Progenitor cell of endocrine pancreas (in vitro differentiated cells): ENCODE measurements at places on chromosomes 7 and 10. TPM values are rescaled to one million over a fixed set of nuclear protein-coding genes. Genes with fewer than 3 reads are reported as not detected.

- peaks cover 11% of the 10 kb centered on the region for H3K4me1 ChIP-seq
- peaks cover 2% of the 10 kb centered on the region for H3K36me3 ChIP-seq
- DNase-seq: no peak
- peaks cover 63% of the 10 kb centered on the region for H3K27me3 ChIP-seq
- H3K4me3 ChIP-seq: peak overlapping the region; percentile 75
Measured at GRCh38 chr7:129780974-129781927, 169.7 kb downstream of the NRF1 start.

GRCh38 chr10:15189133-15189885 lies 20.8 kb upstream of the NMT2 start:
- H3K27ac ChIP-seq: no peak overlapping the region
- H3K36me3 ChIP-seq: peaks cover 1% of the 10 kb centered on the region

DNA sequence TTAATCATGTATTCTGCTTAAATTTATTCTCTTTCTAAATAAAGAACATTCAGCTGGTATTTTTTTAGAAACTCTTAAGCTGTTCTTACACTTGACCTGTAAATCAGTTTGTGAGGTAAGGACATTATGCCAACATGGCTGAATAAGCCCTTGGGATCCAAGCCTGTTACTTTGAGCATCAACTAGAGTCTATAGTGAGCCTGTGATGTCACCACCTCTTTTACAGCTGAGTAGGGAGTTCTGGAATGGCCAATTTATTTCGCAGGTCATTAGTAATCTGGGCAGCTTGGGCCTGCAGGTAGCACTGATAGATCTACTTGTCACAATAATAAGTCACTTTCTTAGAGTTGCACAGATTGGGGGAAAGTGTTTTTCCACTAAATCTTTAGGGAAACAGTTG lies 915.2 kb upstream of the MBL2 start:
- no peaks in the 10 kb centered on the region for H3K4me1 ChIP-seq
- H3K4me3 ChIP-seq: no peak overlapping the region
- H3K36me3 ChIP-seq: no peaks in the 10 kb centered on the region
- H3K27me3 ChIP-seq: no peaks in the 10 kb centered on the region

- H3K4me1 ChIP-seq: no peaks in the 10 kb centered on the region
- DNase-seq: no peak
- H3K4me3 ChIP-seq: no peak overlapping the region
- H3K27me3 ChIP-seq: peaks cover 25% of the 10 kb centered on the region
- no peaks in the 10 kb centered on the region for H3K36me3 ChIP-seq
- no peak overlapping the region for H3K27ac ChIP-seq
Measured at GRCh38 chr10:6601246-6601805, 21.2 kb upstream of the PRKCQ start.

- peaks cover 14% of the 10 kb centered on the region for H3K27me3 ChIP-seq
- no peaks in the 10 kb centered on the region for H3K36me3 ChIP-seq
- H3K4me1 ChIP-seq: no peaks in the 10 kb centered on the region
- H3K27ac ChIP-seq: no peak overlapping the region
Measured at GRCh38 chr7:98659756-98660155, 42.7 kb downstream of the NPTX2 start.

DNA sequence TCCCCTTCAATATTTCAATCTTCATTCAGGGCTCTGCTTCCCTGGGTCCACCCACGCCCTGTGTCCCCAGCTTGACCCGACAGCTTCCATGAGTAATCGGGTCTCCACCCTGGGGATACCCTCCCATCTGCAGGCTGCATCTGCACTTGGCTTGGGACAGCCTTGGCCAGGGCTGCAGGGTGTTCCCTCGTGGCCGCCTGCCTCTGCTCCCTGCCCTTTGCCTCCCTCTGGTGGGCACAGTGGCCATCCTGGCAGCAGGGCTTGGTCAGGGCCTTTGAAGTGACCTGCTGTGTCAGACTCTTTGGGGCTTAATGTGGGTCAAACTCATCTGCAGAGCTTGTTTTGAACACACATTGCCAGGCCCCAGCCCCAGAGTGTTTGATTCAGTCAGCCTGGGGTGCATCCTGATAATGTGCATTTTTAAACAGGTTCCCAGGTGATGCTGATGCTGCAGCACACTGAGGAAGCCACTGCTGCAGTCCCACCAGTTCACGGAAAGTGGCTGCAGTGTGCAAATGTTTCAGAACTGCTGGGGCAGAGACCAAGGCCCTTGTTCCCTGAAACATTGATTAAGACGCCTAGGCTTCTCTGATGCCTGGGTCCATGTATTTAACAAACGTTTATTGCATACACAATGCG lies 80.7 kb upstream of the SEC61G start:
- H3K4me3 ChIP-seq: no peak overlapping the region
- DNase-seq: peak; percentile 31
- H3K27me3 ChIP-seq: no peaks in the 10 kb centered on the region
- H3K27ac ChIP-seq: no peak overlapping the region

DNA sequence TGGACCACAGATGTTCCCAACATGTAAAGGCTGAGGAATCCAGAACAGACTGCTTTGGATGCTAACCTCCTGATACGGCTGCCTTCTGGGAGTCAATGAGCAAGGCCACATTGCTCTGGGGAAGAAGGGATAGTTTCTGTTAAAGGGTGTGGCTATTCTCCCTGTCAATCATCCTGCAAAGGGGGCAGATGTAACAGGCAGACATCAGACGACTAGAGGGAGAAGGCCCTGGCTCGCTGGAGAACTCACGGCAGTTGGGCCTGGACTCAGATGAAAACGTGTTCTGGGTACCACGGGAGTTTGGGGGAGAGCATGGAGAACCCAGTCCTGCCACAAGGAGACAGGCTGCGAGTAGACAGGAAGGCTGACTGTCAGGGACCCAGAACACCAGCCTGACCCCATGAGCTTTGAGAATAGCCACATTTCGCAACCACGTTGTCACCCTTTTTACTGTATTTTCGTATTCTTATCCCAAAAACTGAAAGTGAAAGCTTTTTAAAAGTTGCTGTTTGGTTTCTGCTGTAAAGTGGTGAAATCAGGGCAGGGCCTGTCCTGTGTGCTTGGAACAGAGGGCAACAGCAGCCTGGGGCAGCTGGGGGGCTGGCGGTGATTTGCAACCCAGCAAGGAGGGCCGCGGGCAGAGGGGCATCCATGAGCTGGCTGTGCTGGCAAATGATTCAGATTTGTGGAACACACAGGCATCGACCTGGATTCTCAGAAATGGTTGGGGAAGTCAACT lies 95.3 kb downstream of the MYOF start:
- H3K27me3 ChIP-seq: no peaks in the 10 kb centered on the region
- H3K36me3 ChIP-seq: no peaks in the 10 kb centered on the region
- H3K4me1 ChIP-seq: peaks cover 1% of the 10 kb centered on the region
- H3K4me3 ChIP-seq: no peak overlapping the region

DNA sequence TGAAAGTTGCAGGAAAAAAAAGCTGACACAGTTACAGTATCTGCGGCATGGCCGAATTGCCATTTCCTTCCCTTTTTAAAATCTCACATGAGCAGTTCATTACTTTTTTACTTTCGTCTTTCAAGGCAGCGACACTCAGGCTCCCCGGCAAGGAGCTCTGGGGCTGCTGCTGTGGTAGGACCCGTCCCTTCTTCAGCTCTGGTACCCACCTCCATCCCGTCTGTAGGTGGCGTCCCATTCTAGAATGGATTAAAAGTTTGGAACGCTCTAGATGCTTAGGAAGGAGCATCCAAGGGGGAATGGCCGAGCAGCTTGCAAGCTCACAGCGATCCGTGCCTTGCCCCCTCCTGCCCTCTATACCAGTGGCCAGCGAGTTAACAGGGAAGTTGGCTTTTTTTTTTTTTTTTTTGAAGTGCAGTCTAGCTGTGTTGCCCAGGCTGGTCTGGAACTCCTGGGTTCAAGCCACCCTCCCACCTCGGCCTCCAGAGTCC lies 22.8 kb upstream of the TTYH3 start:
- DNase-seq: no peak
- H3K4me1 ChIP-seq: no peaks in the 10 kb centered on the region
- no peak overlapping the region for H3K27ac ChIP-seq
- peaks cover 4% of the 10 kb centered on the region for H3K27me3 ChIP-seq
- no peak overlapping the region for H3K4me3 ChIP-seq

The MYH16 gene
- total RNA-seq: not detected in 2 replicates

DNA sequence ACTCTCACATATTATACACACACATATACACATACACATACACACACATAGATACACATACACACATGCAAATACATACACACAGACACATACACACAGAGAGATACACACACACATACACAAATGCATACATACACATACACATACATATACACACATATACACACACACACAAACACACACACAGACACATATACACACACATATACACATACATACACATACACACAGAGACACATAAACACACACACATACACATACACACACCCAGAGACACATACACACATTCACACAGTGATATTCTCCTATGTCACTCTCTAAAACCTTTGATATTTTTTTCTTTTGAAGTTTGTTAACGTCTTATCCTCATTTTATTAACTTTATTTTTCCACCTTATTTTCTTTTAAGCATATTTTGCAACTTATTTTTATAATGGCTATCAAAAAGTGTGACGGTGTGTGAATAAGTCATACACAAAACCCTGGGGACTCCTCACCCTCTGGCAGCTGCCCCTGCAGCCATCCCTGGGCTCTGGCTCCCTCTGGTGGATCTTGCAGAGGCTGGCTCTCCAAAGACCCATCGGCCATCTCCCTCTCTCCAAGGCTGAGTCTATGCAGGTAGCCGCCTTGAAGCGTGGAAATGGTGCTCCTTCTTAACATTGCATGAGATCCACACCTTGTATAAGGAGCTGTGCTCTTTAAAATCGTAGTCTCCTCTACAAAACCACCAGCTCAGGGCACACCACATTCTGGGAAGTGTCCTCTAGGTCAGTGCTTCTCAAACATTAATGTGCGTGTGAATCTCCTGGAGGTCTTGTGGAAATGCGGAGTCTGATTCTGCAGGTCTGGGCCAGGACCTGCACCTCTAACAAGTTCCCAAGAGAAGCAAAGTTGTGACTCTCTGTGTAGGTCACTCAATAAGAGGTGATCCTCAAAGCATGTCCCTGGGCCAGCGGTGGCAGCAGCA lies 4.1 kb upstream of the C10orf120 start:
- H3K27me3 ChIP-seq: peaks cover 5% of the 10 kb centered on the region
- H3K4me1 ChIP-seq: peaks cover 2% of the 10 kb centered on the region
- H3K36me3 ChIP-seq: no peaks in the 10 kb centered on the region
- H3K27ac ChIP-seq: no peak overlapping the region

GRCh38 chr7:4010061-4010605 lies 672.0 kb upstream of the FOXK1 start:
- H3K4me3 ChIP-seq: no peak overlapping the region
- DNase-seq: no peak
- H3K27ac ChIP-seq: no peak overlapping the region
- peaks cover 9% of the 10 kb centered on the region for H3K36me3 ChIP-seq
- H3K4me1 ChIP-seq: peaks cover 16% of the 10 kb centered on the region

The NT5C2 gene
- total RNA-seq: 131 and 135 TPM in 2 replicates

- H3K4me3 ChIP-seq: no peak overlapping the region
- H3K36me3 ChIP-seq: no peaks in the 10 kb centered on the region
- H3K27me3 ChIP-seq: peaks cover 3% of the 10 kb centered on the region
- DNase-seq: no peak
Measured at GRCh38 chr10:22998091-22998490, 70.2 kb downstream of the ARMC3 start.

DNA sequence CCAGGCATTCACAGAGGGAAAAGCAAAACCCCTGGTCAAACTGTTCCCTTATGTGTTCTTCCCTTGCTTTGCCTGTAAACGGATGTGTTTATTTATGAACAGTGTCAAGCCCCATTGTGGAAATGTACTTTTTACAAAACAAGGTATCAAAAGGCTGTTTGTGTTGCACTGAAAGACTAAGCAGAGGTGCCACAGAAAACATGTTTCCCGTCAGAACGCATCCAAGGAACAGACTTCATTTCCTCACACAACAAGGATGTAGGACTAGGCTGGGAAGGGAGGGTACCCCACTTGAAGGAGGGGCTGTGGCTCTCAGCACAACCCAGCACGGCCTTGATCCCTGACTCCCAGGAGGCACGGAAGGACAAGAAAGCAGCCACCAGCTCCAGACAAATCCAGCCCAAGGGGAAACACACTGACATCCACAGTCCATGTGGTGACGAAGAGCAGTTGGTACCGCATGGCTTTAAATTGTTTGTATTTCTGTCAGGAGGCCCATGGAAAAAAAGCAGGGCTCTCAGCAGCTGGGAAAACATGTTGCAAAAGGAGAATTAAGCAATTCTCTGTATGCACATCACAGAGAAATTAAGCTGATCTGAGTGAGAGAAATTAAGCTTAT lies 85.6 kb downstream of the RNF216 start:
- peak overlapping the region; percentile 8 for H3K27ac ChIP-seq
- peaks cover 4% of the 10 kb centered on the region for H3K36me3 ChIP-seq
- H3K4me1 ChIP-seq: peaks cover 3% of the 10 kb centered on the region
- H3K27me3 ChIP-seq: no peaks in the 10 kb centered on the region

DNA sequence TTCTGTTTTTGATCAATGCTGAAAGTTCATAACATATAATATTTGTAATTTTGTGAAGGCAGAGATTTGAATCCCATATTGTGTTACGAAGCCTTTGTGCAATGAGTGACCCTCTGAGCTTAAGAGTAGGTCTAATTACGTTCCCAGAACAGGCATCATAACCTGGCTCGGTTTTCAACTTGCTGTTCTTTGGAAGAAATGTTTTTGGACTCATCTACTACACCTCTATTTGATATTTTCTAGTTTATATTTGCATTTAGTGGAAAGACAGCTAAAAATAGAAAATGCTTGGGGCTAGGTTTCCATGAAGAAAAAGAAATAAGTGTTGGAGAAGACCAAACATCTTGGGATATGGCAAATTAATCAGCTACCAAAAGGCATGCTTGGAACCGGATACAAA lies 234.8 kb downstream of the AGMO start:
- no peak for DNase-seq
- H3K27me3 ChIP-seq: no peaks in the 10 kb centered on the region
- H3K36me3 ChIP-seq: no peaks in the 10 kb centered on the region
- H3K27ac ChIP-seq: no peak overlapping the region
- no peak overlapping the region for H3K4me3 ChIP-seq
- no peaks in the 10 kb centered on the region for H3K4me1 ChIP-seq

GRCh38 chr10:12969951-12970350 lies 31.6 kb downstream of the CCDC3 start:
- H3K36me3 ChIP-seq: no peaks in the 10 kb centered on the region
- no peak overlapping the region for H3K4me3 ChIP-seq
- H3K4me1 ChIP-seq: no peaks in the 10 kb centered on the region
- no peak overlapping the region for H3K27ac ChIP-seq
- H3K27me3 ChIP-seq: peaks cover 5% of the 10 kb centered on the region

The SPDYE5 gene
- total RNA-seq: not detected in 2 replicates

- no peak overlapping the region for H3K27ac ChIP-seq
- H3K27me3 ChIP-seq: no peaks in the 10 kb centered on the region
- DNase-seq: no peak
- peaks cover 5% of the 10 kb centered on the region for H3K4me1 ChIP-seq
- H3K36me3 ChIP-seq: no peaks in the 10 kb centered on the region
Measured at GRCh38 chr7:108875139-108875538, 305.5 kb downstream of the DNAJB9 start.

- H3K36me3 ChIP-seq: no peaks in the 10 kb centered on the region
- no peaks in the 10 kb centered on the region for H3K4me1 ChIP-seq
Measured at GRCh38 chr10:115432188-115432819, 339.1 kb downstream of the ATRNL1 start.

The RADIL gene
- 1.8 and 2.0 TPM in 2 replicates for total RNA-seq
